ENCODE measurements at places on chromosomes 6 and 20.
A peak's percentile ranks its signal among the peaks of the same experiment; 100 is the strongest.

DNA sequence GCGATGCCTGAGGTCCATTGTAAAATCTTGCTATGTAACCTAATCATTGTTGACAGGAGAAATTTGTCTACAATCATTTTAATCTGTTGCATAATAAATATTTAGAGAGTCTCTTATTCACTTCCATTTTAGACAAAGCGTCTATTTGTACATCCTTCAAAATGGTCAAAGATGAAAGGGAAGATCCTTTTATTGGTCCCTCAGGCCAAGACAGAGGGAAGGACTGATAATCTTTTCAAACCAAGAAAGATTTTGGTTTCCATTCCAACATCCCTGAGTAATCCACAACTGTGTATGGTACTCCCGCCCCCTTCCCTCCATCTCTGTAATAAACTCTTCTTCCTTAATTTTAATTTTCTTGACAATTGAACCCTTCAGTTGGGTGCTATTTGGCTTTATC, 111.6 kb upstream of the SCP2D1 start:
- no peak for DNase-seq

GRCh38 chr20:53048387-53048786, 76.2 kb downstream of the TSHZ2 start:
- no peak for DNase-seq

DNA sequence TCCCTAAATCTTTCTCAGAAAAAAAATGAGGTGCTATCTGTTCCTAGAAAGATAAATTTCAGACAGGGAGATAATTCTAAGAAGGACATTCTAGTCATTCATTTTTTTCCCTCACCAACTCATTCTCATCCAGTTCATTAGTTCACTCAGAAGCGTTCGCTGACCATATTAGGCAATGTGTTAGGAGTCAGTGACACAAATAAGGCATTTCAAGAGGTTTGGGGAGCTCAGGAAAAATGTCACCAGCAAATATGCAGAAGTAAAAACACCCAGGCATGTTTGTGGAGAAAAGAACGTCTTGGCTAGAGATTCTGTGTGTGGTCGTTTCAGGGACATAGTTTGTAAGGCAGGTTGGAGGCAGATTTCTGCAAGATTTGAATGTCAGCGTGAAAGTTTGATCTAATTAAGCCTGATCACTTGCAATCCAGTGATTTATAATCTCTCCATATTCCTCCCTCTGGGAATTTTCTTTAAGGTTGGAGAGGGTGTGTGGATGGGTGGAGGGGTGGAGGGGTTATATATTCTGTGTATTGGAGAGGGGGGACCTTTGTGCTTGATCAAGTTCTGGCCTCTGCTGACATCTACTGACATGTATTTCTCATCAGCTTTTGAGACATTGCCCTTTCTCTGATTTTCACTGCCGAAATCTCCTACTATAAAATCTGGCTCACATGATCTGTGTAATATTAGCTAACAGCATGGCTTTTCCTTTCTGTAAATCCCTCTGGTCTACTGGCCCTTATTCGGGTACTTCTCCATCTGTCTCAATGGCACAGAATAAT, 3.6 kb downstream of the MYCT1 start:
- DNase-seq, result no peak

- DNase-seq, result no peak
These were observed 20.4 kb downstream of the OSBPL2 start for GRCh38 chr20:62258499-62259293.

- peak; percentile 35 for DNase-seq
These were observed 1.2 kb downstream of the ECI2 start for GRCh38 chr6:4133941-4134838.

DNA sequence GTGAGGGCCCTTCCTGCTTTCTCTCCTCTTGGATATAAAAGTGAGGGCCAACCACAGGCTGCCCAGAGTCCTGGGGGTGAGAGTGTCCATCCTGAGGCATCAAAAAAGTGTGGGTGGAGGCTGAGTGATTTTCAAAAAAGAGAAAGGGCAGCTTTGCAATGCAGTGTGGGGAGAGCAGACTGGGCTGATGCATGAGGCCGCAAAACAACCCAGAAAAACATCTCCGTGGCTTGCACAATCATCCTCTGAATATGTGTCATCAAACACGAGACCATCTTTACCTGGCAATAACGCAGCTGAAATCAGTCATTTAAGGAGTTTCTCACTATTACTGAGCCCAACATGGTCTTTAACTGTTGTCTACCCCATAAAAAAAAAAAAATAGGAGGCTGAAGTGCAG, 191.2 kb upstream of the SOX4 start:
- DNase-seq, result no peak

GRCh38 chr20:51341581-51341980, 200.9 kb downstream of the NFATC2 start:
- DNase-seq, result no peak

DNA sequence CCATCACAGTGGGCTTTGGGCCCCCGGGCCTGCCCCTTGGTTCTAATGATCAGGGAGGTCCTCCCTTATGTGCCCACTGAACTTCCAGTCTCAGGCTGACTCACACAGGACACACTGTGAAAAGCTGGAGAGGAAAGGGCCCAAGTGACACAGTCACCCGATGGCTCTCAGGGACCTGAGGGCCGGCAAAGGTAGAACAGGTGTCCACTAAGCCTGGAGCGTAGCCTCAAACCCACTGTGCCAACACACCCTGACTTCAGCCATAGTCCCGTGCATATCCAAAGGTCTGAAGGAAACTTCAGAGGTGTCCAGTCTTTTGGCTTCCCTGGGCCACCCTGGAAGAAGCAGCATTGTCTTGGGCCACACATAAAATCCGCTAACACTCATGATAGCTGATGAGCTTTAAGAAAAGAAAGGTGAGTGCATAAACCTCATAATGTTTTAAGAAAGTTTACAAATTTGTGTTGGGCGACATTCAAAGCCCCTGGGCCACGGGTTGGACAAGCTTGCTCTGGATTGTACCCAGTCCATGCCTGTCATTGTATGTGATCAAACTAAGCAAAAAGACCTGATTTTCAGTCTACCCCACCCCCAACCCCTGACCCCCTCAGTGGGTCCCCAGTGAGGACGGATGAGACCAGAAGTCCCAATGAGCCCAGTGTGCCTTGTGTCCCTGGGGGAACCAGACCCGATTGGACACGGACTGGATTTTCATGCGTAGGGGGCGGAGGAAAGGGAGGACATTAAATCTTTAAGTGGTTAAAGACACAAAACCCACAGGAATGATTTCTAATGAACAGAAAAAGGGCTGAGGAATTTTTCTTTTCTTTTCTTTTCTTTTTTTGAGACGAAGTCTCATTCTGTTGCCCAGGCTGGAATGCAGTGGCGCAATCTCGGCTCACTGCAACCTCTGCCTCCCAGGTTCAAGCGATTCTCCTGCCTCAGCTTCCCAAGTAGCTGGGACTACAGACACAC, 6.1 kb downstream of the RAMACL start:
- DNase-seq, result no peak

GRCh38 chr6:10128721-10129120, 286.2 kb downstream of the TFAP2A start:
- no peak for DNase-seq

DNA sequence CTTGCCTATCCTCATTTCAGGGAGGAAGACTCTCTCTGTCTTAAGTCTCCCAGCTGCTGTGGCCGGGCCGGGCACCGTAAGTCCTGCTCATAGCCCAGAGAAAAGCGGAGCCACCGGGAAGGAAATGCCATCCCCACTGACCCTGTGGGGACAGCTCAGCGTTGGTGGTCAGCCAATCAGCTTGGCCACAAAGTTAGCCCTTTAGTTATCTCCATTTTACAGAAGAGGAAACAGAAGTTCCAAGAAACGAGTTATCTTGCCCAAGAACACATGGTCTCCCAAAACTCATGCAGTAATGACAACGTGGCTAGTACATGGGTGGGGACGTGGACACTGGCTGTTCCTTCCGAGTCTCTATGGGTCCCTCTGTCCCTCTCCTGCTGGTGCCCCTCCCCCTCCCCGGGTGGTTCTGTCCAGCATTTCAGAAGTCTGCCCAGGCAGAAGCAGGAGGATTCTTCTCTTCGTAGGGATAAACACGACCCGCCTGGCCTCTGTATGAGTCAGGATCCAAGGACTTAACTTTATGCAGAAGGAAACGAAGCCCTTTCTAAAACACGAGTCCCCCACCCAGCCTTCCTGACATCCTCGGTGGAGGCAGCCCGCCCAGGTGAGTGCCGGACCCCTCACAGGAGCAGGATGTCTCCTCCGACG, 273.8 kb downstream of the CDH4 start:
- no peak for DNase-seq

- no peak for DNase-seq
These were observed 21.6 kb upstream of the MAFB start for GRCh38 chr20:40710603-40711002.

DNA sequence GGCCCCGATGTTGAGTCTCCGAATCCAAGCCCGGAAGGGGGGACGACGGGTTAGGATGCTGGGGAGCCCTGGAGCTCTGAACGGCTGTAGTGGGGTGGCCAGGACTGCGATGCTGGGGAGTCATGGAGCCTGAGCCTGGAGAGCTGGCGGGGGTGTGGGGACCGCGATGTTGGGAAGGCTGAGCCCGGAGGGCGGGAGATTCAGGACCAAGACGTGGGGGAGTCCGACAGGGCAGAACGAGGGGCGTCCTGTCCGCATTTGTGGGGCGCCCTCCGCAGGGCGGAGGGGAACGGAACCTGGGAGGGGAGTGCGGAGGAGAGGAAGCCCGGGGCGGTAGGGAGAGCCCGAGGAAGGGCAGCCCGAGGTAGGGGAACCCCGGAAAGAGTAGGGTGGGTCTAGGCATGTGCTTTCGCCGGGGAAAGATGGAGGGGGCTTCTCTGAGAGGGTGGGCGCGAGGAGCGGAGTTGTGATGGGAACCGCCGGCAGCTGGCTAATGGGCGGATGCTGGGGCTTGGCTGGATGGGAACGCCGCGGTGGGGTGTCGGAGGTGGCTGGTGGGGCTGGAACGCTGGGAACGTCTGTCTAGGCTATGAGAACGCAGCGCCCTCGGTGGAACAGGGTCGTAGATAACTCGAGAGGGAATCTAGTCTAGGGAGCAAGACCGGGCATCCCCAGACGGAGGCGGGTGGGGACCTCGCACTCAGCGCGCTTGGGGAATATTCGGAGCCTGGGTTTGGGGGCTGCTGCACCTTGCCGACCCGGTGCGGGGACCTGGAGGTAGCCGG, 684 bp downstream of the PAQR8 start:
- peak; percentile 50 for DNase-seq
